Muscle of arm (tissue), 14 donors: ENCODE measurements at places on chromosomes 4 and X.
A peak's percentile ranks its signal among the peaks of the same experiment; 100 is the strongest.

- DNase-seq = no peak
These were observed 5.7 kb downstream of the GPRIN3 start for GRCh38 chr4:89301902-89302301.

DNA sequence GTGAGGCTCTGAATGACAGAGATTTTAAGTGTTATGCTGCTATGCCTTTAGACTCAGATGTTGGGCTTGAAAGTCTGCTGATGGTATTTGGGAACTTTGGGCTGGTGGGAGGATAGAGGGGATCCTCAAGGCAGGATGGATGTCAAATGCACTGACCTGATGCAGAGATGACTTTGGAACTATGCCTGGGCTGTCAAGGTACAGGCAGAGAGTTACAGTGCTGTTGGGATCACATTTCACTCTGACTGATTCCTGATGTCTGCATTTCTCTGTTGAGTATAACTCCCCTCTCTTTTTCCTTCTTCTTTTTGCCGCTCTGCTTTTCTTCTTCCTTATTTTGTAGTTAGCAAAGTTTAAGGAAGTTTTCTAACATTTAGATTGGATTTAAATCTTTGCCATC lies 271.8 kb upstream of the ARX start:
- no peak for DNase-seq

DNA sequence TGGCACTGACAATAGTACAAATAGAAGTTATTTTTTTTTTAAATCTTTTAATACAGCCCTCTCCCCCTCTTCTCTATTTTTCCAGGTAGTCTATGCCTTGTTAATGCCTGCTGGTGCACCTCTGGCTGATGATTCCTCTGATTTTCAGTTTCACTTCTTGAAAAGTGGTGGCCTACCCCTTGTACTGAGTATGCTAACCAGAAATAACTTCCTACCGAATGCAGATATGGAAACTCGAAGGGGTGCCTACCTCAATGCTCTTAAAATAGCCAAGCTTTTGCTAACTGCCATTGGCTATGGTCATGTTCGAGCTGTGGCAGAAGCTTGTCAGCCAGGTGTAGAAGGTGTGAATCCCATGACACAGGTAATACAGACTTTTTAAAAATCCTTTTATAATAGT lies 99.1 kb downstream of the USP9X start:
- DNase-seq = no peak

- peak; percentile 45 for DNase-seq
These were observed at the start of gene SLC9A7 for GRCh38 chrX:46758956-46759644. SLC9A7 (minus strand) TSS chrX:46759118; CDS start chrX:46759029, 89 bp downstream.

DNA sequence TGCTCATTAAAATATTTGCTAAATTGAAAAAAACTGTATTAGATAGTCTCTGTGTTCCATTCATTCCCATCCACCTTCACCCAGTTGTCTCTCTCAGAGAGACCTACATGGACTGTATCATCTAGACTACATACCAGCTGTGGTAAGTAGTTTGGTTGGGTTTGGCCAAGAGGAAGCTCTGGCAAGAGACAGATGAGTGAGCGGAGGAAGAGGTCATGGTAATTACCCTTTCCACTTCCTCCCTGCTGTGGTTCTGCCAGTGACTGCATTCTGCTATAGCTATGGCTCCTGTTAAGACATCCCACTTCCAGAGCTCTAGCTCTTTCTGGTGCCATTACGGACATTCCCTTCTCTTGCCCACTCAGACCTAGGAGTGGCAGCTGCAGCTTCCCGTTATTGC lies 239.0 kb upstream of the MID1 start:
- no peak for DNase-seq

- DNase-seq = no peak
These were observed 684.9 kb downstream of the TRAM1L1 start for GRCh38 chr4:116400480-116400879.

DNA sequence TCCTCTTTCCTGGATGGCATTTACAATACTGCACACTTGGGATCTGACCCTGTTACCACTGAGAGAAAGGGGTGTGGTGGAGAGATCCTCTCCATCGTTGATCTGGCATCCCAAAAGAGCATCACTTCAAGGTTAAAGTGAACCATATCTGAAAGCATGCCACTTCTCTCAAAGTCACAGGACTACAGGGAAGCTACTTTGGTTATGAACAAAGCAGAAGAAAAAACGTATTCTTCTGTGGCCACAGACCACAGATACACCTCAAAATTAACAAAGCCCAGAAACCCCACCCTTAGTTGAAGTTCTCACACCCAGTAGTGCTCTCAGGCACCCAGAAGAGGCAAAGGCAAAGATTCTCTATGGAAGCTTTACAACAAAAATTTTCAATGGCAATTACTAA lies 108.3 kb downstream of the JADE1 start:
- DNase-seq = no peak

- DNase-seq = no peak
These were observed 177.8 kb upstream of the ETNPPL start for GRCh38 chr4:108940634-108941033.

DNA sequence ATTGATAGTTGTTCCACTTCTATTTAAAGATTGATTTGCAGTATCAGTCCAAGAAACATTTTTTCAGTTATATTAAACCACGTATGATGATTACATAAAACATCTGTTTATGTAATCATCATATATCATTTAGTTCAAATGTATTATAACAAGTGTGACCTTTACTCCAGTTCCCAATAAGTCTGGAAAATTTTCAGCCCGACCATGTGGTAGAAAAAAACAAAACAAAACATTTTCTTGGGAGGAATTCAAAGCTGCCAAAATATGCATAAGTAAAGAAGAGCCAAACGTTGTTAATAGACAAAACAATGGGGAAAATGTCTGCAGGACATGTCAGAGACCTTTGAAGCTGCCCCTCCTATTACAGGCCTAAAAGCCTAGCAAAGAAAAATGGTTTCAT lies 709.1 kb downstream of the FAT4 start:
- peak; percentile 63 for DNase-seq

DNA sequence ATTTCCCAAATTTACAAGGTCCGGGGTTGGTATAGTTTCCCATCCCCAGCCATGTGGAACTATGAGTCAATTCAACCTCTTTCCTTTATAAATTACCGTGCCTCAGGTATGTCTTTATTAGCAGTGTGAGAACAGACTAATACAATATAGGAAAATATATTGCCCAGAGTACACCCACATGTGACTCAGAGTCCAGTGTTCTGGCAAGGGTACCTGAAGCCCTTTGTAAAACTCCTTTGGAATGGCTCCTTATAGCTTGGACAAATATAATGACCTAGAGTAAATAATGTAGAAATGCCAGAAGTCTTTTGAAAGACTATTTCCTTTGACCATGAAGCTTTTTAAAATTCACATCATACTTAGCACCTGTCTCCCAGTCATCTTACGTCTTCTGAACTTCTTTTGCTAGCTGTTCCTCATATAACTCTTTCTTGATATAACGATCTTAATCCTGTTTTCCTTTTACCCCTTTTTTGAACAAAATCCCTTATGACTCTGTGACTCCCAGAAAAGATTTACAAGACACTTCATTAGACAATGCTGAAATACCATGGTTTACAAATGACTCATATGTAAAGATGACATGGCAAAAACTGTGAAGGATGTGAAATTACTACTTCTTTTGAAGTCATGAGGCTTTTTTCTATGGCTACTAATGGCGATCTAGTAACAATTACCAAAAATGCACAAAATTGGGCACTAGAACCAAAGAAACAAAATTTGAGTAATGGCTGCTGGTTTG lies 408.9 kb downstream of the NAP1L3 start:
- DNase-seq = no peak

DNA sequence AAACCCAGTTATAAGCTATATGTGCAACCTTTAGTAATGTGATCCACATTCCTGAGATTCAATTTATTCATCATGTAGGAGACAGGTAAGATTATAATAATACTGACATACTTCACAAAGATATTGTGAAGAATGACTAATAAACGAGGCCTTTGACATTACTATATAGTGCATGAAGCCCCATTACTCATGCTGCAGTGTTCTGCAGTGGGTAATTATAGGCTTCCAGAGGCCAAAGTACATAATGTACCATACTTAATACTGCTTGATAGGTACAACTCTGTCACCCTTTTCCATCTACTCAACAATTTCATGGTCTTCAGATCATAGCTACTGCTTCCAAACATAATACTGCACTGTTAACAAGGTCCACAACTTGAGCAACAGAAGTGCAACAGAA lies 68.9 kb downstream of the COL25A1 start:
- no peak for DNase-seq

DNA sequence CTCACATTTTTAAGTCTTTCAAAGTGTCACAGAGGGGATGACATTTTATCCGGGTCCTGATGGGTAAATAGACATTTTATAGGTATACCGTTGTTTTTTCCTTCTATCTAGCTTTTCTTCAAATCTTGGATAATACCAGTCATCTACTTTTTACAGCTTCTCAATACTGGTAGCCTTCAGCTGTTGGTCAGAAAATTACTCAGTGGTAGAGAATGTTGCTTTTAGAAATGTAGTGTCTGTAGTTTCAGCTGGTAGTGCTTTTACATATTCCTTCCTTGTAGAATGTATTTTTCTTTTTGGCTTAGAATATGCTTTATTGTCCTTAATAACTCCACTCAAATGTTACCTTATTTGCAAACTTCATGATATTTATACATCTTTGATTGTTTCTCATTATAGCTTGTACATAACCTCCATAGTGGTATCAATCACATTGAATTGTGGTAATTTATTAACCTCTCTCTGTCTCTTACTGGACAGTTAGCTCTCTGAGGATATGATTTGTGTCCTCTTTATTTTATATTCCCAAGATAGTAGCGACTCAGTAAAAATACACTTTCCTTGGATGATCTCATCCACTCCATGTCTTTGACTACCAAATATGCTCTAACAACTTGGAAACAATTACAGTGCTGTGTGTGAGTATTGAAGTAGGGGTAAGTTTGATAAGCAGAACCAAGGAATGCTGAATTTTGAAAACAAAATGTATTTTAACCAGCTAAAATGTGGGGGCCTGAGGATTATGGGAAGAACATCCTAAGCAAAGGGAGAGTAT lies 53.8 kb downstream of the RAP1GDS1 start:
- peak; percentile 3 for DNase-seq

DNA sequence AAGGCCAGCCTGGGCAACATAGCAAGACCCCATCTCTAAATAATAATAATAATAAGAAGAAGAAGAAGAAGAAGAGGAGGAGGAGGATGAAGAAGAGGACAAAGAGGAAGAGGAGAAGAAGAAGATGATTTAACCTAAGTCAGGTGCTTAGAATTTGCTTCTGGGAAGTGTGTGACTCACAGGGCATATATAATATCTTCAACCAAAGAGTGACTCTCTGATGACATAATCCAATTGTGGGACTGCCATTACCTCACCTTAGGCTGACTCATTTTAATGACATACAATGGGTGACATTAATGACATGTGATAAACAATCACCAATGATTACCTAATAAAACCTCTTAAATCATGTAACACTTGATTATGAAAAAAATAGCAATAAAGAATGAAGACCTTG lies 32.7 kb upstream of the MBTPS2 start:
- no peak for DNase-seq

- no peak for DNase-seq
These were observed 628.0 kb downstream of the IL1RAPL1 start for GRCh38 chrX:29215251-29215650.

DNA sequence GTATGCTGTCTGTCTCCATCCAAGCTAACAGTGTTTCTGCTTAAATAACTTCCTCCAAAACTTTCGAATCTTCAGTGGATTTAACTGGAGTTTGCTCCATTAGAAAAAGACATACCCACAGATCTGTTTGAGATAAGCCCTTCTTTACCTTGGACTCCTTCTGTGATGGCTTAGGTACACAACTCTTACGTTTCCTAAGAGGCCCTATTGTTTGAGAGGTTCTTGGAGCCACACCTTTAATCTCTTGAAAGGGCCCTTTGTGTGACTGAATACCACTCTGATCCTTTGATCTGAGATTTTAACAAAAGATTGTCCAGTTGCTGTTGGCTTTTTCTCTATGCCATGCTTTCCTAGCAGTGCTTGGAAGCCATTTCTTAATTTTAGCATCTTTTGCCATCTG lies 92.5 kb downstream of the AKAP4 start:
- DNase-seq = no peak

DNA sequence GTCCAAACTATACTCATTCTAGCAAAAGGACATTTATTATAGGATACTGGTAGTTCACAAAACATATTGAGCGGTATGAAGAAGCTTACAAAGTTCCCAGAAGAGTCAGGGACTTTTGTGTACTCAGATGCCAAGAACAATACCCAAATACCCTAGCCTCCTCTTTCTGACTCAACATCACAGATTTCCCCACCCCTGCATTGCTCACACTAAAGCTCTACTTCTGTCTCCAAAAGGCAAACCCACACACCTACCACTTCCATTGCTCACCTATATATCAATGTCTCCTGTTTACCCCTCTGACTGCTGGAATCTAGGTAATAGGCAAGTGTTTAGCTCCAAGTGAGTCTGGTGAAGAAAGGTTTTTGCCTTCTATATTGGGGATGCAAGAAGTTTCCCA lies 100.7 kb upstream of the HCCS start:
- DNase-seq = no peak

- no peak for DNase-seq
These were observed 315.5 kb downstream of the CAMK2D start for GRCh38 chr4:113446019-113446418.

- DNase-seq = no peak
These were observed 41.9 kb downstream of the LEF1 start for GRCh38 chr4:108126806-108127205.

DNA sequence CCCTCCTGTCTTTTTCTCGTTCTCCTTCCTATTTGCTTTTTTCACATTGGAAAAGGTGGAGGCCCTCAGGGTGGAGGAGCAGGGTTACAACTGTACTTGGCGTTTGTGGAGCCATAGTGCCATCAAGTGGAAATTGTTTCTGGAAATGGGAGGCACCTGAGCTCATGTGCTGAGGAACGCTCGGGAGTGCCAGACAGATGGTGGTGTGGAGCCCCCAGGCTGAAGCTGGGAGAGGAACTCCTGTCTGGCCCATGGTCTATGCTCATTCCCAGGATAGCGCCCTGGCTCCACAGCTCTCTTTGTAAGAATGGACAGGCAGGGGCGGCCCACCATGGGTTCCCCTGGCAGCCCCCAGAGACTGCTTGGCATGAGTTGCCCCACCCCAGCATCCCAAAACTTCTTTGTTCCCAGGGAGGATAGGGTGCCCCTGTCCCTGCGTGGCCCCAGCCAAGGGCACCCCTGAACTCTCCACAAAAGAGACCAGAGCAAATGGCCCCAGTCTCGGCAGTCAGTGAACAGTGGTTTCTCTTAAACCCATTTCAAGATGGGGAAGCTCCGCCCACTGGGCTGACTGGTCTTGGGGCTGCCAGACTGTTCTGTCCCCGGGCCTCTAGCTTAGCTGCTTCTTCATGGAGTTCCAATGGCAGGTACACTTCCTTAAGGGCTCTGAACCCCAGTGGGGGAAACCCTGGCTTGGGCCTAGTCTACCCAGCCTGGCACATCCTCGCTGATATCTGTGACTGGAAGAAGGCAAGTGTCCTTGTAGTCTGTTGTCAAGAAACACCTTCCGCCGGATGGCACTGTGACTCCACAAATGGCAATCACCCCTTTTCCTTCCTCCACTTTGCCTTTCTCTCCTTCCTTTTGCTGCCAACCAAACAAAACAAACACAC lies 70.1 kb downstream of the NBDY start:
- DNase-seq = peak; percentile 85
